Posterior vena cava (tissue), 2 donors: ENCODE measurements at places on chromosomes 4 and X. TPM values are rescaled to one million over a fixed set of nuclear protein-coding genes. Genes with fewer than 3 reads are reported as not detected.

Gene BLOC1S4
- total RNA-seq: 8.3 TPM

Gene KLF8
- 20.5 TPM for total RNA-seq

Gene TRIM2
- total RNA-seq: 28.2 TPM

Gene CXCL5
- total RNA-seq: 0.14 TPM

Gene PCDH18
- 33.7 TPM for total RNA-seq

Gene CXCR3
- total RNA-seq: 0.32 TPM

DNA sequence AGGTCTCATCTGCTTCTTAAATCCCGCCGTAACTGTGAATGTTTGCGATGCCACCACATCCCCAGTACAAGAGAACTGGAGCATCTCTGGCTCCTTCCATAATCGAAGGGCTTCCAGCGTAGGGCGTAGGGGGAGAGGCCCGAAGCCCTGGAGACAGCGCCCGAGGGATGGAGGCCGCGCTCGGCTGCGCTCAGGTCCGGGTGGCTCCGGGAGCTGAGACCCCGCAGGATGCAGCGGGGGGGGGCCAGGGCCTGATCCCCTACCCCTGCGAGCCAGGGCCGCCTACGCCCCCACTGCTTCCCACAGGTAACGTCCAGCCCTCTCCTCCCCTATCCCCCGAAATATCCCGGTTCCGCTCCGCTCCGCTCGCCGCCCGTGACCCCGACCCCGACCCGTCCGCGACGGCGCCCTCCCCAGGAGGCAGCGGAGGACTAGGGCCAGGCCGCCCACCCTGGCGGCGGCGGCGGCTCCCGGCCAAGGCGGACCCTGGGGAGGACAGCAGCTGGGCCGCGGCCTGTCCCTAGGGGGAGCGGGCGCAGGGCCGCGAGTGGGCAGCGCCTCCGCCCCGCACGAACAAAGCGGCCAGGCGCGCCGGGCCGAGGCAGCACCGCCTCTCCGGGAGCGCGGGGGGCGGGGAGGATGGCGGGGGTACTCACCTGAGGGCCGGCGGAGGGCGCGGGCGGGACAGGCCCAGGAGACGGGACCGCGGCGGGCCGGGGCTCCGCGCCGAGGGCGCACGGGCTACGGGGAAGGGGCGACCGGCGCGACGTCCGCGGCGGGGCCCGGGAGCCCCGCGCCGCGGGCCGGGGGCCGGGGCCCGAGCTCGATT lies 723 bp downstream of the WDFY3 start:
- peak; percentile 84 for DNase-seq

GRCh38 chr4:95889662-95890061 lies 49.8 kb downstream of the PDHA2 start:
- DNase-seq: no peak

DNA sequence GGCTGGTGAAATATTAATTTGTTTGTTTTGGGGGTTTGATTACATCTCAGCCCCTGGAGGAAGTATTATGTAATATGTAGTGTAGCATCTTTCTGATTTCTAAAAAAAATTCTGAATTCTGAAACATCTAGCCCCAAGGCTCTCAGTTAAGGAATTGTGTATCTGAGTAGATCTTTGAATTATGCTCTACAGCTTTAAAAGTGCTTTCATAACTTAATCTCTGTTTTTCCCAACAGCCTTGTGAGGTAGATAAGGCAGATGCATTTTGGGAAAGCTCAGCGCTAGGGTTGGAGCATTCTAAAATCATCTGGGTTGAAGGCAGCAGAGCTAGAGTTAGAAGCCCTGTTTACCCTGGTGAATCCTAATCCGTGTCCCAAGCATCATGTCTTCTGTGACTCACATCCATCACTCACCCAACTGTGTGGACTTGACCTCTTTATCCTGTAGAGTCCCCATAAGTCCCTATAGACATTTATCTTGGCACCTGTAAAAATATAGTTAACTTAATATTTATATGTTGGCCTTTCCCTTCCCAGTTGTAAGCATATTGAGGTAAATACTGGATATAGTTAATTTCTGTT lies 49.8 kb downstream of the FNIP2 start:
- no peak for DNase-seq

DNA sequence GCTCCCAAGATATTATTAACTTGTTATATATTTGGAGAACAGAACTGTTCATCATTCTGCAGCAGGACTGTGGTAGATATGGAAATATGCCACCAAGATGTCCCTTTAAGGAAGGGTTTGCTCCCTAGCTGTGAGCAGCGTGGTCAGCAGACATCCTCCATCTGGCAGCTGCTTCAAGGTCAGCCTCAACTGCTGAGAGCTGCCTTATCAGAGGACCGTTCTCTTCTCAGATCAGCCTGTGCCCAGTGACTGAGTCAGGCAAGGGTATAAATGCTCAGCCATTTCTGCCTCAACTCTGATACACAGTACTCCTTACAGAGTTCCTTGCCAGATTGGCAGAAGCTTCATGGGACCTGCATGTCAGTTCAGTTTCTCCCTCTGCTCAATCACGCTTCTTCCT lies 63.4 kb upstream of the MAGEB2 start:
- no peak for DNase-seq

DNA sequence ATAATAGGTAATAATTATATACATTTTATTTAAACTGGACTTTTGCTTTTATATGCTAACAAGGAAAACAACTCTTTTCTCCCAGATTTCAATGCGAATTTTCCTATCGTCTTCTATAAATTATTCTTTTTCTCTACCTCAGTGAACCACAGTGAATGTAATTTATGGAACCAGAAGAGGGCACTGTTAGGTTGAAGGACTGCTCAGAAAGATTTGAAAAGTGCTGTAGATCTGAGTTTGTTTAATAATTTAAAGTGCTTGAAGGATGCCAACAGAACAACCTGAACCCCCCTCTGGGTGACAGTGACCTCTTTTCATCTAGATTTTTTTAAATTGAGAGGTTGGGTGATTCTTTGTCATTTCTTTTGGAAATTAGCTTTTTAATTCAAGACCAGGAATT lies 54.9 kb downstream of the PHOX2B start:
- no peak for DNase-seq

- DNase-seq: no peak
These were observed 49.8 kb downstream of the DLG3 start for GRCh38 chrX:70494441-70494840.

- no peak for DNase-seq
These were observed 726.5 kb downstream of the FAM133A start for GRCh38 chrX:94400488-94400887.

GRCh38 chr4:111793433-111794091 lies 351.7 kb upstream of the FAM241A start:
- no peak for DNase-seq

DNA sequence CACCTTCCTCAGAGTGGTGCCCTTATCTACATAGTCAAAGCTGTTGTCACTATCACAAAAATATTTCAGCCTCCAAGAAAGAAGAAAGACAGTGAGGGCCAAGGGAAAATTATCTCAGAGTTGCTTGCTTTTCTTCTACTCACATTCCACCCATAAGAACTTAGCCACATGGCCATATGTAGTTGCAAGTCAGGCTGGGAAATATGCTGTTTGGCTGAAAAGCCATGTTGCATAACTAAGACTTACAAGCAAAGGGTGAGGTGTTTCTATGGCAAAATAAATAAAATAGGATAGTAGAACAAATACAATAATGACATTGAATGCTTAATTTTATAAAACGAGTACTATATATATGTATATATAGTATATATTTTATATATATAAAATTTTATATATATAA lies 365.9 kb upstream of the PABPC4L start:
- DNase-seq: no peak

- no peak for DNase-seq
These were observed 59.9 kb downstream of the CHIC2 start for GRCh38 chr4:54004463-54004862.
